Cortex of kidney (tissue), 1 donor: ENCODE measurements at places on chromosomes 6 and 20.

GRCh38 chr20:5968462-5968861, 18.0 kb downstream of the MCM8 start:
- DNase-seq: no peak

GRCh38 chr6:42306439-42307140, 88.9 kb upstream of the MRPS10 start:
- no peak for DNase-seq

DNA sequence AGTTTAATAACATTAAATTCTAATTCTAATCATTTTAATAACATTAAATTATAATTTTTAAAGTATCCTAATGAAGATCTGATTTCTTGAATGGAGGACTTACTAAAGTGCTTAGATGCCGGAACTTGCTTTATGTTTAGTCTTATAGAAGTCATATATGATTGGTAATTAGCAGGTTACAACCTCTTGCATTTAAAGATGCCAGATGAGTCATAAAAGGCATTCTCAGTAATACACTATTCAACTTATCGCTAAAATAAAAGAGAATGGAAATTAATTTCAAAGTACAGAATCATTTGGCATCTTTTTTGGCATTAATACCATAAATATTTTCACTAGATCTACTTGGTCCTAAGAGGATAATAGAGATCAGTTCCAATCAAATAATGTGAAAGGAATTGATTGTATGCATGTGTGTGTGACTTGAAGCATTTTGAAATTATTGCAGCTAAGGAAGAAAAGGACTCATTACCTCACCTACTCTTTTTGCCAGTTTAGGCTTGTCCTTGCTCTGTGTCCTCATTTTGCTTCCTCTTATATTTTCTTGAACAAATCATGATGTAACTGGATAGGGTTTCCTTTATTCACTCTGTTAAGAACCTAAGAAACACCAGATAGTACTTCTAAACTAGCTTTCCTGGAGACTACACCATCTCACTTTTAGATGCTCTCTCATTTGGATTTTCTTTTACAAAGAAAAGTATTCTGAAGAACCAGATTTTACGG, 2.7 kb downstream of the COL21A1 start:
- no peak for DNase-seq

GRCh38 chr20:53805895-53806384, 212.3 kb upstream of the ZNF217 start:
- no peak for DNase-seq

DNA sequence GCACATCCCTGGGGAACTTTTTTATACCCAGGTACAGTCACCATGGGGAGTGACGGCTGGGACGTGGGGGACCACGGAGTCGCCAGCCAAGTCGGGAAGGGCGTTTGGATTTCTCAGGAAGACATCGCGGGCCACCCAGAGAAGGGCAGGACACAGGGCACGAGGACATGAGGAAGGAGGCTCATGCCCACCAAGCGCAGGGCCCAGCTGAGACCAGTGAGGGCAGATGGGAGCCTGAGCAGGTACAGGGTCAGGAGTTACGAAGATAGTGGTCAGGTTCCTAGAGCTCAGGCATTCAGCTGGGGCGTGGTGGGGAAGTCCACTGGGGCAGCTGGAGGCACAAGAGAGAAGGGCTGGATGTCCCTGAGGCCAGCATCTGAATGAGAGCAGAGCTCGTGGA, 74.6 kb downstream of the ZNF133 start:
- DNase-seq: no peak

- no peak for DNase-seq
Observed at GRCh38 chr6:31945507-31946369, at the start of gene CFB. Gene CFB (plus strand): TSS chr6:31946095. CDS start chr6:31946222, 127 bp downstream.

GRCh38 chr20:42366626-42367025, 748.4 kb upstream of the CHD6 start:
- DNase-seq: no peak

- no peak for DNase-seq
Observed at GRCh38 chr6:85537055-85537494, 56.6 kb downstream of the SNX14 start.

GRCh38 chr6:14804001-14804784, 441.7 kb upstream of the JARID2 start:
- no peak for DNase-seq

DNA sequence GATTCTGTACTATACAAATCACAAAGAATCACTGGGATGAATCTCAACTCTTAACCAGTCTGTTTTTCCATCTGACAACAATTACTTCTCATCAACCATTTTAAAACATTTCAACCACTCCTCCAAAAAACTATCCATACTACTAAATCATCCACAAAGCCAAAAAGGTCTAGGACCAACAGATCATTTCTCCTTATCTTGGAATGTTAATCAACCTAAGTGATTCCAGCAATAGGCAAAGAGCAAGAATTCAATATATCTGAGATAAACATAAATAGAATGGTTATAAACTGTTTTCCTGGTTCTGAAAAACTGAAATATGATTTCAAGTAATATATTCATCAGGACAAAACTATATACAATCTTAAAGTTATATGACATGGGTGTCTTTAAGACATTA, 28.6 kb downstream of the RANBP9 start:
- no peak for DNase-seq

DNA sequence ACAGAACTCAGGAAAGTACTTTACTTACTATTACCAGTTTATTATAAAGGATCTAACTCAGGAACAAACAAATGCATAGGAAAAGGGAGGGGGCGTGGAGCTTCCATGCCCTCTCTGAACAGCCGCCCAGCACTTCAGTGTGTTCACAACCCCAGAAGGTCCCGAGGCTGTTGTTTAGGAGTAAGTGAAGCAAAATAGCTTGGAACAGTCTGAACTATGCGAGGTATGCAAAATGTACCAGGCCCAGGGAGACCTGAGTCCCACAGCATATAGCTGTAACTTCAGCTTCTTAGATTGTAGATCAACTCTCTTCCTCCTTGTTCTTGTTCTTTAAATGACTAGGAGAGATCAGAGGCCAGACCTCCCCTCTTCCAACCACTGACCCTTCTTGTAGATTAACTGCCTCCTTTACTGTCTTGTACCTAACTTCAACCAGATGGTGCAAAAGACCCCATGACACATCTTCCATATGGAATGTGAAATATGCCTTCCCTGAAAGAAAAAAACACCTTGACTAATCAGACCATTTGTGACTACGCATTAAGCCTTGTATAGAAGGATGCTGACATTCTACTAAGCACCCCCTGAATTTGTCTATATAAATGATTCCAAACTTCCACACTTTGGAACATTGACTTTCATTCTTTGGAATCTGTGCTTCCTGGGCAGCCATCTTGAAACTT, 98.8 kb upstream of the SNX9 start:
- no peak for DNase-seq

GRCh38 chr6:26358511-26358981, 6.5 kb upstream of the BTN3A2 start:
- DNase-seq: no peak

DNA sequence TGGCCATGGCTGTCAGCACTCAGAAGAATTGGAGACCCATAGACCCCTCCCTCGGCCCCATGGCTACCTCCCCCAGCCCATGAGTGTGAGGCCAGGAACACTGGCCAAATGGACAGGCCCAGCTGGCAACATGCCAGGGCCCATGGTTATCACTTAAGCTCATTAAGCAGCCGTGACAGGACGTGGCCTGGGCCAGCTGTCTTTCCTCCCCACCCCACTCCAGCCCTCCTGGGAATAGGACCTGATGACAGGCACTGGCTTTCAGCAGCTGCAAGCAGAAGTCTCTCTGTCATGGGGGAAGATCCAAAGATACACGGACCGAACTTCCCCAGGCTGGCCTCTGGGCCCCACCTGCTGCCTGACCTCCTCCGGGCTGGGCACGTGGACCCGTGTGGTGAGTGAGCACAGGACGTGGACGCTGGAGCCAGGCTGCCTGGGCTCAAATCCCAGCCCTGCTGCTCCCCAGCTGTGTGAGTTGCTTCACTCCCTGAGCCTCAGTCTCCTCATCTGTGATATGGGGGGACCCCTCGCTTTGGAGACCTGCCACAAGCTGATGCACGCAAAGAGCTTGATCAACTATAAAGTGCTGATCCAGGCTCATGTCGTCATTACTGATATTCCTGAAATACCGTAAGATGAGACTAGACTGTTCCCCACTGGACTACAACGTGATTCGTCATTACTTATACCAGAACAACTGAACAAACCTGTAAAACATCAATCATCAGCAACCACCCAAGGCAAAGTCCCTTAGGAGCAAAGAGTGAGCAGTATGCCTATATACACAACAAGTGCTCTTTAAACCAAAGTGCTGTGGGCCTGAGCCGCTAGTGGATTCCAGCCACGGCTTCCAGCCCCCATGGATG, 22.0 kb upstream of the VSTM2L start:
- no peak for DNase-seq

DNA sequence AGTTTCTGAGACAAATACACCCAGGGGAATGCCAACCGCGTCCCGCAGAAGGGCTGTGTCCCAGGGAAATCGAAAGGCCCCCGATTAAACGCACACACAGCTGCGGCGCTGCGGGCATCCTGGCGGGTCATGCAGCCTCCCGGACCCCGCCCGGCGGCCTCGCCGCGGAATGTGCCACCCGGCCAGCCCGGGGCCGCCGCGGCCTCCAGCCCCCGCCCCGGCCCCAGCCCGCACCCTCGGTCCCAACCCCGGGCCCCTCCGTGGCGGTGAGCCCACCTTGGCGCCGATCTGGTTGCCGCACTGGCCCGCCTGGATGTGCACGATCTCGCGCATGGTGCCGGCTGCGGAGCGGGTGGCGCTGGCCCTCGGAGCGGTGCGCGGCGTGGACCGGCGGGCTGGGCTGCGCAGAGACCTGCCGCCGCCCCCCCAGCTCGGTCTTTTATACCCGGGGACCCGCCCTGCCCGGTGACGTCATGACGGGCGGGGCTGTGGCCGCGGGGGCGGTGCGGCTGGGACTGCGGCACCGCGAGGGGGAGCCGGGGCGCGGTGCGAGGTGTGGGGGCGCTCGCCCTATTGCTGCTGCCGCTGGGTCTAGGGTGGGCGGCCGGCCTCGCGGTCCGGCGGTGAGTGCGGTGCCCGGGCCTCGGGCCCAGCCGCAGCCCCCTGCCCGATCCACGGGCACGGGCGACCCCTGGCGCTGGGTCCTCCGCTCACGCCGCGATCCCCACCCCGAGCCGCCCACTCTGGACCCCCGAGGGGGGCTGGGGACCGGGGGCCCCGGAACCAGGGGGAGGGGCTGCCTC, at the start of gene TUBB2A:
Gene TUBB2A (minus strand): TSS at position 414 of the 803 bp plus-strand sequence. CDS start 81 bp downstream, at position 333.
- no peak for DNase-seq

- no peak for DNase-seq
Observed at GRCh38 chr6:15483060-15483459, 179.8 kb downstream of the DTNBP1 start.
